RWPE1 (cell line): ENCODE measurements at places on chromosomes 2 and 18.
A peak's percentile ranks its signal among the peaks of the same experiment; 100 is the strongest.

DNA sequence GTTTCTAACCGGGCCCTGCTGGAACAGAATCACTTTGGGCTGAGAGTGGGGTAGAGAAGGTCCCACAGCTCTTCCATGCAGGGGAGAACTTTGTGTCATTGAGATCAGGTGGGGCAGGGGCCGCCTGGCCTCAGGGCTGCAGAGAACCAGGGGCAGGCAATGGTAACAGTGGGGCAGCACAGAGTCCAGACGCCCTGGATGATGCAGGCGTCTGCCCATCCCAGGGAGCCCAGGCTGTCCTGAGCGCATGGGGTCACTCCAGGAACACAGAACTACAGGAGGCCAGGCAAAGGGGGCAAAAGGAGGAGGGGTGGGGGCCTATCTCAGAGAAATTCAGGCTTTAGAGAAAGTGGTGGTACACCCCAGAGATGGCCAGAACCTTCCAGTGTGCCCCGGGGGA lies 121.3 kb downstream of the NDUFA10 start:
- no peak for DNase-seq

DNA sequence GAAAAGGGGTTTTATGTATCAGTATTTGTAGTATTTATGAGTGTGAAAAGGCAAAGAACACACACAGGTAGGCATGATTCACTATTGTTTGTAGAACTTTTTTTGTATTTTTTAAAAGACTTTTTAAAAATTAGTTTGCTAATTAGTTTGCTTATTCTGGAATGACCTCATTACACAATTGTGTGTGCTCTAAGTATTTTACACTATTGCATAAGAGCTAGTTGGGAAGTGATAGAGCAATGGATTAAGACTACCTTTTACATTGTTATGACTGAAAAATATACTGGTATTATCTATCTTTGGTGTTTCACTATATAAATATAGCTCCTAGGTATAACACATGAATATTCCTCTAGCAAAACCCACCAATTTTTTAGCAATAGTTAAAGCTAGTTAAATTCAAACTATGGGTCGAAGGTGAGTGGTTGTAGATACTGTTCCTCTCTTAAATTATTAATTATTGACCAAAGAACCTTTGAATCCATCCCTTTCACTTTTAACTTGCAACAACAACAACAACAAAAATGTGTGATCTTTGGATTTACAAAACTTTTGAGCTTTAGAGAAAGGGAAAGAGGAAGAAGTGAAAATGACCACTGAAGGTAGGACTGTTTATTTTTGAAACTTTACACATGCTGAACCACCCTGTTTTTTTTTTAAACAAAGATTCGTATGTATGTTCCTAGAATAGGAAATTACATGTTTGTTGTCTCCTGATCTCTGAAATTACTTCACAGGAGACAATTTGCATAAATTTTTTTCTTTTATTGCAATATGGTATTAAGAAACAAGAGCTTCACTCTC lies 18.7 kb downstream of the ITPRID2 start:
- no peak for DNase-seq

GRCh38 chr18:35880788-35881455 lies 91.6 kb upstream of the RMP24 start:
- no peak for DNase-seq

- DNase-seq, result no peak
Measured at GRCh38 chr2:207704078-207704477, 7.4 kb upstream of the CCNYL1 start.

DNA sequence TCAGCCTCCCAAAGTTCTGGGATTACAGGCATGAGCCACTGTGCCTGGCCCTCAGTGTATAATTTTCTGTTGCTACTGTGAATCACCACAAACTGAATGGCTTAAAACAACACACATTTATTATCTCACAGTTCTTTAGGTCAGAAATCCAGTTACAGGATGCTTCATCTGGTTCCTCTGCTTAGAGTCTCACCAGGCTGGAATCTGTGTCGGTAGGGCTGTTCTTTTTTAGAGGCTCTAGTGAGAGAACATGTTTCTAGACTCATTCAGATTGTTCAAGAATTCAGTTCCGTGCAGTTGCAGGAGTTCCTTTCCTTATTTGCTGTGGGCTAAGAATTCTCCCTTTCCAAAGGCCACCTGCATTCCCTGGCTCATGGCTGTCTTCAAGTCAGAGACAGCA lies 22.2 kb downstream of the CCDC121 start:
- DNase-seq, result no peak

GRCh38 chr18:74388227-74388626 lies 68.9 kb downstream of the DIPK1C start:
- DNase-seq, result no peak

- peak; percentile 33 for DNase-seq
Measured at GRCh38 chr2:40256649-40257048, 195.2 kb downstream of the SLC8A1 start.

GRCh38 chr2:207534417-207534816 lies 4.7 kb downstream of the CREB1 start:
- no peak for DNase-seq

GRCh38 chr2:212713681-212714080 lies 175.1 kb upstream of the ERBB4 start:
- no peak for DNase-seq

DNA sequence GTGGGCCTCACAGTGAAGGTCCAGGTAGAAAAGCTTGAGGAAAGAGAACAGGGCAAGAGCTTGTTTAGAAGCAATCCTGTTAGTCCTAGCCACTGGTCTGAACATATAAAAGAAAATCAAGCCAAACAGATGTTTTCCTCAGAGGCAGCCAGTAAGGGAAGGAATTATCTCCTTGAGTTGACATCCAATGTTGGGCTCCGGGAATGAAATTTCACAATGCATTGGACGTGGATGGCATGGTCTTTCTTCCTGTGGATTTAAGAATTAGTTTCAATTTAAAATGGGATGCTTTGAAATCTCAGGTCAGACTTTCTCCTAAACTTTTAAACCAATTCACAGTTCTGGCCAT lies 92.1 kb downstream of the ACKR3 start:
- DNase-seq, result no peak

DNA sequence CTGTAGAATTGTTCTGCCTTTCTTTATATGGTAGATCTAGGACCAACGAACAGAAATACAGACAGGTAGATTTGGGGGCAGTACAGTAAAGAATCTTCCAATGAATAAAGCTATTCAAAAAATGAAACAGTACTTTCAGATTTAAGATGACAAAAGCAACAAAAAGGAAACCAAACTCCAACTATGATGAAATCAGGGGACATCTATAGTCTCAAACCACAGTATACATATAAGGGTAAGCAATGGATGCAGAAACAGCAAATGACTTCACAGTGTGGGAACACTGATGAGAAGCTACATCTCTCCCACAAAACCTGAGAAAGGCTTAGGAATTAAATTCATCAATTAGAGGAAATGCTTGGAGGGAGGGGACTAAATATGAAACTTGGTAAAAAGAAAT lies 202.5 kb downstream of the CTNNA2 start:
- DNase-seq, result no peak

- no peak for DNase-seq
Measured at GRCh38 chr2:225402210-225402776, 2.8 kb downstream of the NYAP2 start.

DNA sequence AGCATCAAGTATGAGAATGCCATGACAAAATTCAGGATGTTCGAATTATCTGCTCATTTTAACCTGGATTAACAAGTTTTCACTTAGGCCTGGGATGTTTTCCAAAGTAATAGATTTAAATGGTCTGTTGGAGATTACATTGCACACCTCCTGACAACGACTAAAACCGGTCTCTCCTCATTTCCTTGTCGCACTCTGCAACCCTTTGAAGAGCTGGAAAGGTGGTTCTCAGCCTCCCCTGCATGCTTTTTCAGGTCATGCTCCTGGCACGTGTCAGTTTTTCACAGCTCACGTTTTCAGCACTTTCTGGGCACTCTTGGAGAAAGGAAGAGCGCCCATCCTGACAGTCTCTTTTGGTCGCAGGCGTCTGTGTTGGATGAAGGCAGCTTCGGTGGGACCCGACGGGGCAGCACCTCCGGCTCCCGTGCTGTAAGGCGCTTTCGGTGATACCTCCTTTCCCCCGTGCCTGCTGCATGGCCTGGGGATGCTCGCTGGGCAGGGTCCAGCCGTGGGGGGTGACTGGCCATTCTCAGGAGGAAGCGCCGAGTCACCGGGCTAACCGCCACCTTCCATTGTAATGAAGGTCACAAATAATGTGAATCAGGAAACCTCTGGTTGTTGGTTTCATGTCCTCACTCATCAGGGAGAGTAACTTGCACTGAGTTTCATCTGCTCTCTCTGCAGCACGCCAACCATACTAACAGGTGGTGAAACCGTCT lies 63.5 kb upstream of the RBM44 start:
- DNase-seq, result no peak

DNA sequence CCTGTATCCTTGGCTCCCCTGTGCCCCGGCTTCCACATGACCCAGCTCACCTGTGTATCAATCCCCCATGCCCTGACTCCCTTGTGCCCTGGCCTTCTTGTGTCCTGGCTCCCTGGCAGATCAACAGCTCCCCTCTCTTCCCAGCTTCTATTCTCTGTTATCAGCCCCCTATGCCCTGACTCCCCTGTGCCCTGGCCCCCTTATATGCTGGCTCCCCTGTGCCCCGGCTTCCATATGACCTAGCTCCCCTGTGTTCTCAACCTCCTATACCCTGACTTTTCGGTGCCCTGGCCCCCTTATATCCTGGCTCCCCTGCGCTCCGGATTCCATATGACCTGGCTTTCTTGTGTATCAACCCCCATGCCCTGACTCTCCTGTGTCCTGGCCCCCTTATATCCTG lies 209.2 kb downstream of the LOXHD1 start:
- DNase-seq, result no peak

GRCh38 chr18:74817576-74817975 lies 219.9 kb downstream of the ZNF407 start:
- DNase-seq, result no peak

GRCh38 chr2:239386872-239387445 lies 13.9 kb downstream of the HDAC4 start:
- DNase-seq, result no peak

GRCh38 chr2:186189816-186190215 lies 296.2 kb upstream of the ZC3H15 start:
- DNase-seq, result no peak

DNA sequence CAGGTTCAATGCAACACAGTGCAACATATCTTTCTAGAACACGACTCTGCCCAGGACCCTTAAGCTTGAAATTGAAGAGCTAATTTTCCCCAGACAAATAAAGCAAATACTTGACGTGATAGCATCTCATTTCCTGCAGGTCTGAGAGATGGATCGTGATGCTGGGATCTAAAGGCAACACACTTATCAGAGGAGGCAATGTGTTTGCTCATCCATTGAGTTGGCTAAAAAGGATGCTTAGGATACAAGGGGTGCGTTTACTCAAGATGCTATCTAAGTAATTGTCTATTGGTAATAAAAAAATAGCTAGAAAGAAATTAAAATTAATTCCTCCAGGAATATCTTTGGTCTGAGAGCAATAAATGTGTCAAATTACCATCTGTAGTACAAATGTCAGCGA lies 129.0 kb downstream of the SOCS6 start:
- no peak for DNase-seq

DNA sequence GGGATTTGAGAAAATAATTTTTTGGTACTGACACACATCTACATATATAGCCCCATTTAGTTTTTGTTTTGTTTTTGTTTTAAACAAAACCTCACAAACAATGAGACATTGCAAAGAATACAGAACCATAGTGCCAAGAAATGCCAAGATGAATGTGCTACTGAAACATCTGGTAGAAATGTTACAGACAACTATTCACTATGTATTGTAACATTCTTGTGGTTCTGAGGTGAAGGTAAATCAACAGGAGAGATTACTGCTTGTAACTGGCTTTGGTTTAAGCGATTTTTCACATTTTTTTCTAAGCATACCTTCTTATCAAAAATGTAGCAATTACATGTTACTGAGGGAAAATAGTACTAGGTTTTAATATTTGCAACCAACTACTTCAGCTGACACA lies 281.3 kb downstream of the ZNF804A start:
- no peak for DNase-seq

DNA sequence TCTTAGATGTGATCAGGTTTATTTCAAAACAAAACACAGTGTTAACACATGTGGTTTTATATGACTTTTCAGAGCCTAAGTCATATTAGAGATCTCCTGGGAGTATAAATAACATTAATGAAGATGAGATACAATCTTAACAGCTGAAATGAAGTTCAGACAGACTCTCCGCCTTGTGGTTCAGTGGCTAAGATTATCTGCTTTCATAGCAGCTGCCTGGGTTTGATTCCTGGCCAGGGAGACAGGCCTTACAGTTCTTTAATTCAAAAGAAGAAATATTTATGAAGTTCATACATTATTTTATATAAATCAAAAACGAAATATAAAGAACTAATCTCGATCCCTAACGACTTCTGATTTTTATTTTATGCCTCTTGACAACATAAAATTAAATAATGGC lies 35.2 kb upstream of the TTC32 start:
- DNase-seq, result no peak

DNA sequence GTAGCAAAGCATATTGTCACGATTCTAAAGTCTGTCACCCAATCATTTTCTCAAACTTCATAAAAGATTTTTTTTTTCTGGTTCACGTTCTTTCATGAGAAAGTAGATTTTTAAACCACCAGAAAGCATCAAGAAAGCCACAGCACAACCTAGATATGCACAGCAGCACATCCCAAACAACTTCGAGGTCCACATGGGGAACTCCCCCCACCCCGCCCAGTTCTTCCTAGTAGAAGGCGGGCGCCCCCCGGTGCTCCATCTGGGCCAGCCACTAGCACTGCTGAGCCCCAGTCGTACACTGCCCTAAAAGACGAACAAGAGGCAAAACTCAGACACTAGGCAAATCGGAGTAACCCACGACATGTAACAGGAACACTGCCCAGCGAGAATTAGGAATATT lies 15.5 kb downstream of the HDLBP start:
- no peak for DNase-seq

- no peak for DNase-seq
Measured at GRCh38 chr2:8682719-8683667, 1.1 kb downstream of the ID2 start.

DNA sequence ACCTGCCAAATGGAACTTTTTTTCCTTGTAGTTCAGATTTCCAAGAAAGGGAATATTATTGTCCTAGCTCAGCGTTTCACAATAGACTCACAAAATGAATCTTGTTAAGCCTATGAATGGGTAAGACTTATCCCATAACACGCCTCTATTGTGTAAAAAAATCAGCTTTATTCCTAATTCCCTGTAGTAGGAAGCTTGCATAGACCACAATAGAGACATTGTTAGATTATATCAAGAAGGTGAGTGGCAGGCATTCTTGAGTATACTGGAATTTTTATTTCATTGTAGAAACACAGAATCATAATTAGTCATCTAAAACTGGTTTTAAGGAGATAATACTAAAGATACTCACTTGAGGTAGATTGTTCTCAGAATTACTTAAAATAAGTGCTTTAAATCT lies 46.5 kb upstream of the SLC30A6 start:
- no peak for DNase-seq

GRCh38 chr18:48336332-48336731 lies 72.9 kb downstream of the ZBTB7C start:
- DNase-seq, result no peak
